ENCODE measurements at places on chromosomes 11 and 22.

- peak; percentile 36 for DNase-seq
Measured at GRCh38 chr22:43643387-43643786, 168.7 kb downstream of the EFCAB6 start.

DNA sequence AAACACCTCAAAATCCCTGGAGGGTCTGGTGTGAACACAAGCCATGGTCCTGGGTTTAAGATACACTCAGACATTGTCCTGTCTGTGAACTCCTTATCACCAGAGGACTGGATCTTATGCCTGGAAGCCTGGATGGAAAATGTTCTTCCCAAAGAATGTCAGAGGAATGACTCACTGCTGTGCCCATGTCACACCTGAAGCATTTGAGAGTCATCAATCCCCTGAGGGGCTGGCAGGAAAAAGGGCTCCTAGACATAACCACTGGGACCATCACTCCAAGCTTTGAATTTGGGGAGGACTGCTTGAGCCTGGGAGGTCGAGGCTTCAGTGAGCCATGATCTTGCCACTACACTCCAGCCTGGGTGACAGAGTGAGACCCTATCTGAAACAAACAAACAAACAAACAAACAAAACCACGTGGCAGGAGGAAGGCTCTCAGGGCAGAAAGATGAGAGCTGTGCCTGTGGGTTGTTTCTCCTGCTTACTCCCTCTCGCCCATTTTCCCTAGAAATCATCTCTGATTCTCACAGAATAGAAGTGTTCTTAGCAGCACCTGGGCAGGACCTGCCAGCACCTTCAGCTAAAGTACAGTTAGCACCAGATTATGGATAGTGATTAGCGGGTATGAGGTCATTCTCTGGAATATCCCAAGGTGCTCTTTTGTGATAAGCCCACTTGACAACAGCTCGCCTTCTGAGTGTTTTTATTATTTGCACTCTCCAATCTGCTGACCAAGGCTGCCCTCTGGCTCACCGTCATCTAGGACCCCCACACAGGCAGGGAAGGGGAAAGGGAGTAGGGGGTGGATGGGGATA, 11.9 kb upstream of the PRG2 start:
- DNase-seq: no peak

- DNase-seq: no peak
Measured at GRCh38 chr11:1225386-1226225, 2.7 kb downstream of the MUC5B start.

- no peak for DNase-seq
Measured at GRCh38 chr11:1648653-1649420, 19.3 kb downstream of the KRTAP5-5 start.

- no peak for DNase-seq
Measured at GRCh38 chr22:43274595-43275240, 68.5 kb downstream of the SCUBE1 start.

DNA sequence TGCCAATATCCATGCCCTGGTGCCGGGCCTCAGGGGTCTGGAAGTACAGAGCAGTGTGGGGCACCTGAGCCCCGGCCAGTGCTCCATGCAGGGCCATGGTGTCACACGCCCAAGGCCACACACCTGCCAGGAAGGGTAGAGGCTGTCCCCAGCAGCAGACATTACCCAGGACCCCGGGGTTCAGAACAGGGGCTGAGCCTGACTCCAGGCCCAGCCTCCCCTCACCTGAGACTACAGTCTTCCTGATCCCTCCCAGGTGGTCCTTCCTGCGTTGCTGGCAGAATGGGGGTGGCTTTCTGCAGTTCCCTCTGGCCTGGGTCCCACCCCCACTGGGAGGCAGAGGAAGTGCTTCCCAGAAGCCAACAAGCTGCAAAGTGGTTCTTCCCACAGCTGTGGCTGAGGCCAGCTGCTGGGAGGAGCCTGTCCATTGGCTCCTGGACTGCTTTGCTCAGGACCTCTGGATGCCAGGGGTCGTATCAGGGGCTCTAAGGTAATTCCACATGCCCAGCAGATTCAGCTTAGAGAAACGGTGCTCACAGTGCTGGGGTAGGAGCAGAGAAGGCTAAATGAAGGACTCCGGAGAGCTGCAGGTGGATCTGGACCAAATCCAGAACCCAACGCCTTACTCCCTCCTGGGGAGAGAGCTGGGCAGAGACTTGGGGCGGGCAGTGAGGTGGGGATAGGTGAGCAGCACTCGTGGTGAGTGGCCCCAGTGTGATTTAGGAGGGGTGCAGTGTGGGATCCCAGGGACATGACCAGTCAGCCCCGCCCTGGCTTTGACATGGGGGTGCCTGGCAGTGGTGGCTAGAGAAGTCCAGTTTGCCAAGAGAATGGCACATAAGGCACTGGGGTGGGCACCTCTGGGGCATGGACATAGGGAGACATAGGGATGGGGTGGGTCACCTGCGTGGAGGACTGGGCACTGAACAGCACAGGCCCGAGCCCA, 12.6 kb downstream of the TCIRG1 start:
- no peak for DNase-seq

- DNase-seq: no peak
Measured at GRCh38 chr11:35394941-35395340, 24.4 kb downstream of the SLC1A2 start.

GRCh38 chr22:37762389-37762836, 45.3 kb upstream of the GCAT start:
- no peak for DNase-seq

DNA sequence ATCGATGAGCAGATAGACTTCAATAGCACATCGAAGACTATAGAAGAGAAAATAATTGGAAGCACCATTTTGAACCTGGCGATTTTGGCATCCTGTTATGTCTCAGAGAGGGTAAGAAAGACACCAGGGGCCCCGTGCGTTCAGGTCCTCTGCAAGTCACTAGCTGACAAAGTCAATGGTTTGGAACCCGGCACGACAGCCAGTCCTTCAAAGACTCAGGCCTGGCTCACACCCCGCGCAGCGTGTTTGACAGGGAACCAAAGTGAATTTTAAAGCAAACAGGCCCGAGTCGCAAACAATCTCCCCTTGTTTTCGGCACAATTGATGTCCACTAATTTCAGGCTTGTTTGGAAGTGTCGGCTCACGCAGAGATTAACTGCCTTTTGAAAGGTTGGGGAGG, 716.6 kb downstream of the BRD1 start:
- DNase-seq: no peak

GRCh38 chr11:12691473-12691872, 17.3 kb downstream of the TEAD1 start:
- no peak for DNase-seq

Measured in NCI-H774 (cell line).